Osteocyte (in vitro differentiated cells): ENCODE measurements at places on chromosomes 16 and 17. TPM values are rescaled to one million over a fixed set of nuclear protein-coding genes. Genes with fewer than 3 reads are reported as not detected.

GRCh38 chr16:1817716-1818115, 8.9 kb downstream of the HAGH start:
- DNase-seq, result no peak

- no peak for DNase-seq
Measured at GRCh38 chr17:77476931-77477805, 336.4 kb downstream of the SEC14L1 start.

- DNase-seq, result no peak
Measured at GRCh38 chr17:55325406-55325805, 60.6 kb downstream of the HLF start.

DNA sequence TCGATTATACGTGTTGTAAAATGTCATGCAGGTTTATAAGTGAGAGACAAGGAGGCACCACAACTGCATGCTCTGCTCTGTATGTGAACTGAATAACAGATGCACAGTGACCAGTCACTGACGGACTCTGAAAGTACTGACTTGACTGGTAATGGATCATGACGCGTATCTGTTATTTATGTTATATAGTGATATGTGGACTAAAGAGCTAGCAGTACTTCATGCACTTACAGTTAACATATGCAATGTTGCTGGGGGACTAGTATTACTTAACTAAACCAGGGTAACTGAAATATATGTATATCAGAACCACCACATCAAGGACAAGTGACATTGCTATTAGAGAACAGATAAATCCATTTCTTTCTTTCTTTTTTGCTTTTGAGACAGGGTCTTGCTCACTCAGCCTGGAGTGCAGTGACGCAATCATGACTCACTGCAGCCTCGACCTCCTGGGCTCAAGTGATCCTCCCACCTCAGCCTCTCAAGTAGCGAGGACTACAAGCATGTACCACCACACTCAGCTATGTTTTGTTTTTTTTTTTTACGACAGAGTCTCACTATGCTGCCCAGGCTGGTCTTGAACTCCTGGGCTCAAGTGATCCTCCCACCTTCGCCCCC, 17.2 kb downstream of the COIL start:
- no peak for DNase-seq

DNA sequence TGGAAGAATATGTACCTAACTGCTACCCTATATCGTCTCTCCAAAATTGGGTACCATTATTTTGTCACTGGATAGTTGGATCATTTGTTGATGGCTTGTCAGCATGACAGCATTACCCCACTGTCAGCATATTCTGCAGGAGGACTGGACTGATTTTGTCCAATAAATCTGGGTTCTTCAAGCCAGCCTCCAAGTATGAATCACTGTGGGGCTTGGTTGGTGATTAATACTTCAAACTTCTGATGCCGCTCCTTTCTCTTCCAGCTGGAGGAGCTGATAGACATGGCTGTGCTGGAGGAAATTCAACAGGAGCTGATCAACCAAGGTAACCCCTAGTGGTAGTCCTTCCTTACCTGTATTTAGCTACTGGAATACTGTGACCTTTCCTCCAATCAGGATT, 2.5 kb downstream of the RPAIN start:
- DNase-seq, result no peak

DNA sequence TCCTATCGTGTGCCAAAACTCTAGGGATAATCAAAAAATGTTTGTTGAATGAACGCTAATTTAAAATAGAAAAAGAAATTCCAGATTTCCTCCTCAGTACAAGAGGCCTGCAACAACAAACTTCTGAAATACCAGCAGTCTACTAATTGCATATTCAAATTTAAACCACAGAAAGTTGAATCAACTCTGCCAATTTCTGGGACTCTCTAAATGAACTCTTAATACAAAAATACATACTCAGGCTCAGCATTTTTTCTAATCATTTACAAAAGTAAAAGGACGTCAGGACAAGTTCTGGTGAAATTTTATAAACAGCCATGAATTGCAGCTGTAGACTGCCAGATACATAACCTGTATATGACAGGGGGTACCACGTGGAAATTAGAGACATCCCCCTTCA, 49.0 kb downstream of the KANSL1 start:
- no peak for DNase-seq

DNA sequence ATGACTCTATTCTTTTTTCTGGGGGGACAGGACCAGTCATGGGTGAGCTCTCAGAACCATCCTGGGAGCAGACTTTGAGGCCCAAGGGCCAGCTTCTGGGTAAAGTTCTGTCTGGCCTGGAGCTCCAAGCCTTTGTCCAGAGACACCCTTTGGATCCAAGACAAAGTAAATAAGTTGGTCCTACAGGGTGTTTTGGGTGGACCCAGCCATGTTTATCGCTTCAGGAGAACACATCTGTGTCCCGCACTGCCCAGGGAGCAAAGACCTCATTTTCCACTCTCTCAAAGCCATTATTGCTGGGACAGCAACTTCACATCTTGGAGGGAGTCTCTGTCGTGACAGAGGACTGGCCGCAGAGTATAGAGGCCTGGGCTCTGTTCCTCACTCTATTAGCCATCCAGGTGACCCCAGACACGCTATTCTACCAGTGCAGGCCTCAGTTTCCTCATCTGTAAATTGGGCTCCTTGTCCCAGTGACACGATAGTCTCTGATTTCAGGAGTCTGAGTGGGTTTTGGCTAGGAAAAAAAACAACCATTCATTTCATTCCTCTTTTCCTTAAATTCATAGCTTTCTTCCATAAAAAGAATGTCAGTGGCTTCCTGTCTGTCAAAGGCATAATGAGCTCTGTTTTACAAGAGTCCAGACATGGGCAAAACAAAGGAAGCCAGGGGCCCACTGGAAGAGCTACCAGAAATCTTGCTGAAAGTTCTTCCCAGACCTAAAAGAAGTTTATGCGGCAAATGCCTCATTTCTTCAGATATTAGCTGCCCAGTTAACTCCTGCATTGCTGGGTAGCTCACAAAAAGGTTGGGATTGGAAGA, 62.4 kb downstream of the PECAM1 start:
- DNase-seq, result no peak

DNA sequence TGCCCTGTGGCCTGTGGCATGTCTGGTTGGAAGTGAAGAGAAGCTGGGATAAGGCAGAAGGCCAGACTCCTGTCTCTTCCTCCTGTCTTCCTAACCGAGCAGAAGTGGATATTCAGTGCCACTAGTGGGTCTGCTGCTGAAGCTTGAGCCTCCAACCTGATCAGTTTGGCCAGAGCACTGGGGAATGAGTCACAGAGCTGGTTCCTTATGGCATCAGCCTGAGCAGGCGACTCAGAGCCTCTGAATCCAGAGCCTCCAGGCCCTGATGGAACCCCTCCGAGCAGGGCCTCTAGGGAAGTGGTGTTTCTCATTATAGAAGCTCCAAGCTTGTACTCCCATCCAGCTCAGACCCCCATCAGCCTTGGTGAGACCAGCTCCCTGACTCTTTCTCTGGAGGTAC, 2.0 kb downstream of the WSCD1 start:
- no peak for DNase-seq

DNA sequence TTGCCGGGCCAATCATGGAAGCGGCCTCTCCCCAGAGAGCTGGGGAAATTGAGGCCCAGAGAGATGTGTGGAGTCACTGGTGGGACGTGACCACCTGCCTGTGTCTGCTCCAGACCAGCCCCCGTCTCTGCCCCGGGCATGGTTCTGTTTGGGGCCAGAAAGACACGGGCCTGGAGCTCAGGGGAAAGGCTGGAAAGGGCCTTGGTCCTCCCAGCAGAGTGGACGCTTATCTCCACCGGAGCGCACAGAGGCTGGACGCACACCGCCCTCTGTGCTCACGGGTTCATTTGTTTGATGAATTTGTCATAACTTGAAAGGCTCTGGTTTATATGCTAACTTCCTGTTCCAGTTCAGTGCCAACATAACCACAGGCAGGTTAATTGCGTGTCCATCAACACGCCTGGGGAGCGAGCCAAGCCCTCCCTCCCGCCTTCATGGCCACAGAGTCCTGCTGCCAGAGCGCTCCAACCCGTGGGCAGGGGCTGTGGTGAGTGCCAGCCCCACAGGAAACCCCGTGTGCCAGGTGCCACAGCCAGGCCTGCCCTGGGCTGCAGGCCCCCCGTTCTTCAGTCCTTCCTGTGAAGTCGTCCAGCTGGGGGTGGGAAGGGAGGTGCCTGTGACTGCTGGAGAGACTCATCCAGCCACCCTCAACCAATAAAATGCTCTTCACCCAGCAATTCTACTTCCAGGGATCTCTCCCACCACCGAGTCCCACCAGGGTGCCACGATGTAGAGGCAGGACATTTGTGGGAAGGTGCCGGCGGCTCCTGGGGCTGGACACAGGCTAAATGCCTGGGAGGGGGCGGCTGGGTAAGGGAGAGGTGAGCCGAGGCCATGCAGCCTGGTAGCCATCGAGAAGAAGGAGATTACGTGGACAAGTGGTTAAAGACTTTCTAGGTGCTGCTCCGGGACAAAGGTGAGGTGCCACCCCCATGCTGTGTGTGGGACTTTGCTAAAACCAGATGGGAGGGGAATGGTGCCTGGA, 29.4 kb upstream of the BAHCC1 start:
- no peak for DNase-seq

GRCh38 chr17:65055280-65055707, 1.2 kb downstream of the GNA13 start:
- no peak for DNase-seq

DNA sequence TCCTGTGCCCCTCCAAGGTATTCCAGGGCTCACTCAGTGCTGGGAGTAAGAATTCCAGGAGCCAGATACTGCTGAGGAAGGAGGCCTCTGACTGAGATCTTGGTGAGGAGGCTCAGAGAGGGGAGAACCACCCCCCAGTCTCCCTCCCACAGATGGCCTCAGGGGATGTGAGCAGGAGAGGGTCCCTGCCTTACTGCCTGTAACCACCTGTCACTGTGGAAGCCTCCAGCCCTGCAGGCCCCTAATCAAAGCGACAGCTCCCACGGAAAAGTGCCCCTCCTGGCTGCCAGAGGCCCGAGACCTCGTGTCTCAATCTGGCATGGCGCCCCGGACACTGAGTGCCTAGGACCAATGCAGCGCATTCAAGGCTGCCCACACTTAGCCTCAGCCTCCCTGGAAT, 7.7 kb upstream of the C17orf113 start:
- DNase-seq, result no peak

- no peak for DNase-seq
Measured at GRCh38 chr17:41967921-41968578, 1.5 kb downstream of the CNP start.

- DNase-seq, result no peak
Measured at GRCh38 chr17:51672065-51672464, 411.7 kb downstream of the UTP18 start.

Gene HSD17B2
- 0.40 TPM in 1 of 2 replicates, not detected in the other for total RNA-seq

Gene NT5C3B
- total RNA-seq, result 58.9 and 63.6 TPM in 2 replicates

Gene TPSD1
- total RNA-seq, result not detected in 2 replicates

Gene CCDC78
- 2.6 and 3.1 TPM in 2 replicates for total RNA-seq

Gene CCL4
- total RNA-seq, result not detected in 2 replicates
